ENCODE measurements at places on chromosomes 16 and 17.

- no peak for DNase-seq
Observed at GRCh38 chr16:85783441-85783840, 15.9 kb downstream of the EMC8 start.

DNA sequence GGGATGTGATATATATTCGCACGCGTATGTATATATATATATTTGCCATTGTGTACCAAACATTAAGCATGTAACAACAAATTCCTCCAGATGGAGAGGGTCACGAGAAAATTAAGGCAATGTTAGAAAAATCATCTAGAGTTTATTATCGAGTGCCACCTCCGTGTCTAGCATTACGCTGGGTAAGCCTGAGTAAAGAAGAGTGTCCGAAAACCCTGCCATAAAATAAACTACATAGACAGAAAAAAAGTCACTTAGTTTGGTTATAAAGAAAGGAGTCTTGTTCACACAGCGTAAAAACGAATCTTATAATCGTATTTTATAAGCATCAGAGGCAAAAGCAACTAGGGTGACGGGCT lies 644 bp upstream of the RHOT1 start:
- no peak for DNase-seq

GRCh38 chr17:48543854-48544348 lies 1.0 kb downstream of the HOXB2 start:
- DNase-seq = no peak

- no peak for DNase-seq
Observed at GRCh38 chr16:5502467-5502869, 404.9 kb upstream of the EEF2KMT start.

DNA sequence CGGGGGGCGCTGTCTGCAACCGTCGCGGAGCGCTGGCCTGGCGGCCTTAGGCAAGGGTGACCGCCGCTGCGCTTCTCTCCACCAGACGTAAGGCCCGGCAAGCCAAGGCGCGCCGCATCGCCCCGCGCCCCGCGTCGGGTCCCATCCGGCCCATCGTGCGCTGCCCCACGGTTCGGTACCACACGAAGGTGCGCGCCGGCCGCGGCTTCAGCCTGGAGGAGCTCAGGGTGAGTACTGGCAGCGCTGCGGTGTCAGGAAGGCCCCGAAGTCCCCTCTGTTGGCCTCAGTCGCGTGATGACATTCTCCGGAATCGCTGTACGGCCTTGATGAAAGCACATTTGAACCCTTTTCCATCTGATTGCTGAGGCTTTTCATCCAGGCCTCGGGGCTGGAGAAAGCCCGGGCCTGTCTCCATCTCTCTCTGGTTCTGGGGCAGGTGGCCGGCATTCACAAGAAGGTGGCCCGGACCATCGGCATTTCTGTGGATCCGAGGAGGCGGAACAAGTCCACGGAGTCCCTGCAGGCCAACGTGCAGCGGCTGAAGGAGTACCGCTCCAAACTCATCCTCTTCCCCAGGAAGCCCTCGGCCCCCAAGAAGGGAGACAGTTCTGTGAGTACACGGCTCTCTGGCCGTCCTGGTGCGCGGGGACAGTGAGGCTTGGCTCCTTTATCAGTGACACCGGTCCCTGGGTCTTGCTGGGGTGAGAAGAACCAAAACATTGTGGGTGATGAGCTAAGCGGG lies 831 bp downstream of the RPL13 start:
- no peak for DNase-seq

DNA sequence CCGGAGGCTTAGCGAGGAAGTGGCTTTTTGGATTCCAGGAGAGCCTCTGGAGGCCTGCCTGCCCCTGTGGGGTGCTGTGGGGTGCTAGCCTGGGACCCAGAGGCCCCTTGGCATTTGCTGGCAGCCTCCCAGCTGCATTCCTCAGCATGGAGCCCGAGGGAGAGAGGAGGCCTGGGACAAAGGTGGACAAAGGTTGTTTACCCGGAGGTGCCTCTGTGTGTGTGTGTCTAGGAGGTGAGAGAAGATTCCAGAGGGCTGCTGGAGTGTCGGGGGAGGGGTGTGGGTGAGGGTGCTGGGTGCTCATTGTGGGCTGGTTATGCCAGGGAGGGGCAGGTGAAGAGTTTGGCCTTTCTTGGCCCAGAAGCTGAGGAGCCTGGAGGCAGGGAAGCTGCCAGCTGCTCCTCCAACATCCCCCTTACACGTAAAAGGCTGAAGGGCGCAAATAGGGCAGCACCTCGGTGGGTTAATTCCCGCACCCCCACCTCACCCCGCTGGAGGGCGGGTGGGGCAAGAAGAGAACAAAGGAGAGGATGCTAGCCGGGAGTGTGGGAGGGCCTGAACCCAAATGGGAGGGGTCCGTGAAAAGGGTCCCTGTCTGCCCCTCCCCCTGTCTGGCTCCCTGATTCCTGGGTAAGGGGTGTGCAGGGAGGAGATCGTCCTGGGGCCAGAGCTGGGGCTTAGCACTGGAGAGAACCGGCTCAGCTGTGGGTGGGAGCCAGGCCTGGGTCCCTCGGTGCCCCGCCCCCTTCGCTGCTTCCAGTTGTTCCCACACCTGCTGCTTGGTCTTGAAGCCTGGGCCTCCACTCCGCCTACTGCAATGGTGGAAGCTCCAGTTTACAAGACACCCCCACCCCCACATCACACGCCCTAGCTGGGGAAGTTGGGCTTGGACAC lies 9.9 kb downstream of the HEXIM2 start:
- no peak for DNase-seq

- DNase-seq = no peak
Observed at GRCh38 chr17:41594363-41594915, 7.7 kb upstream of the KRT14 start.

DNA sequence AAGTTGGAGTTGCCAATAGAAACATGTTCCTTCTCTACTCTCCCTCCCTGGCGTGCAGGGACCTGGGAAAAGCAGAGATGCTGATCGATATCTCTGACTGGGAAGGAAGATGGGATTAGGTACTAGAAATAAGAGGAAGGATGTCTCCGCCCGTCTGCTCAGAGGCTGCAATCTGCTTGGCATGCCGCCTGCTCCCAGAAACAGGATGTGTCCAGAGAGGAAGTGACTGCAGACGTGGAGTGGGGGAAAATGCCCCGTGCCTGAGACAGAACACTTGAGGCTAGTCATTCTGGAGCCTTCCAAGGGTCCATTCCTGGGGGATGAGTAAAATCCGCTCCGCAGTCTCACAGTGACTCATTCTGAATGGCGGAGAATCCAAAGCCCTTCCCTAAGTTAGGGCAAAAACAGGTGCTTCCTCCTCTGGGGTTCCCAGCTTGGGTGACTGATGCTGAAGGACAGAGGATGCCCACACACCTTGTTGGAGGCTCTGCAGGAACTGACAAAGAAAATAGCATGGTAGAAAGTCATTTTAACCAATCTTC lies 45.0 kb upstream of the SMURF2 start:
- peak; percentile 93 for DNase-seq

GRCh38 chr17:74937064-74938051 lies 1.7 kb downstream of the OTOP3 start:
- DNase-seq = no peak

DNA sequence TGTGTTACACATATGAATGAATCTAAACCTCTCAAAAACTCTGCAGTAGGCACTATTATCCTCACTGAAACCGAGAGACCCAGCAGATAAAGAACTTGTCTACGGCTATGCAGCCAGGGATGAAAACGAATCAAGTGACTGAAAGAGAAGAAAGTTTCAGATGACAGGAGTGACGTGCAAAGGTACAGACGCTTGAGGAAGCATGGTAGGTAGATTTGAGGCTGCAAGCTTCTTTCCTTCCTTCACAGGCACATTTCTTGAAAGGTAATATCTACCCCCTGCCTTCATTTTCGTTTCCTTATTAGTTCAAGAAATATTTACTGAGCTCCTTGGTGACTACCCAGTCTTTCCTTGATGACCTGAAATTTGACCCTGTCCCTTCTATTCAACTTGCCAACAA lies 211.5 kb upstream of the AXIN2 start:
- no peak for DNase-seq

GRCh38 chr16:30947859-30948666 lies 805 bp upstream of the ORAI3 start:
- DNase-seq = peak; percentile 94

DNA sequence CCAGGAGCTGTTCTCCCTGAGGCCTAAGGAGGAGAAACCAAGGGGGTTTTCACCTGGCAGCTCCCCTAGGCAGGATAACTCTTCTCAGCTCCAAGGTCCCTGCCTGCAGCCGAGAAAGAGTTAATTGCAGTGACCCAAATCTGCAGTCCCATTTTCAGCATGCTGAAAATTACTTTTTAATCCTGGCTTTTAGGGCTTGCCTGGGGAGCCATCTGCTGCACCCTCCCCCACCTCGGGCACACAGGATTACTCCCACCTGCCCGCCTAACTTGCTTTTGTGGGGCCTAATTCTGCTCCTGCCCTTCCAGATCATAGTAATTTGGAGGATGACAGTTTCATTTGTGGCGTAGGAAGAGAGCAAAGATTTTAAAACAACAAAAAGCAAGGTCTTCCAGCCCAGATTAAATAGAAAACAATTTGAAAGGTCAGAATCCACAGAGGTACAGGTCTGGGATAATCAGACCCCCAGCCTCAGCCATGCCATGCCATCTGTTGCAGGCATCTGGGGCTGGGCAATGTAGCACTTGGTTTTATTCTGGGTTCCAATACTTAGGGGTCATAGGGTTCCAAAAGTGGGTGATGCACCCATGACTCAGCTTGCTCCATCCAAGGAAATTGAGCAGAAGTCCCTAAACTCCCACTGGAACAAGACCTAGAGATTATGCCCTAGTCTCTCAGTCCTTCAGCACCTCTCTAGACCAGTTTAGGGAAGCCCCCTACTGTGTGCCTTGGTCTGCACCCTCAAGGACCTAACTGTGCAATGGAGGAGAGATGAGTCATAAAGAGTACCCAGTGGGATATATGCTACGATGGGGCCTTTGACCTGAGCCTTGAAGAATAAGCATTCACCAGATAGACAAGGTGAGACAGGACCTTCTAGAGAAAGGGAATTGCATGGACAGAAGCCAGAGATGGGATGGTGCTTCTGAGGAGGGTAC lies 64.5 kb upstream of the NLK start:
- DNase-seq = no peak

- DNase-seq = no peak
Observed at GRCh38 chr17:6476076-6476809, 32.0 kb downstream of the PIMREG start.

DNA sequence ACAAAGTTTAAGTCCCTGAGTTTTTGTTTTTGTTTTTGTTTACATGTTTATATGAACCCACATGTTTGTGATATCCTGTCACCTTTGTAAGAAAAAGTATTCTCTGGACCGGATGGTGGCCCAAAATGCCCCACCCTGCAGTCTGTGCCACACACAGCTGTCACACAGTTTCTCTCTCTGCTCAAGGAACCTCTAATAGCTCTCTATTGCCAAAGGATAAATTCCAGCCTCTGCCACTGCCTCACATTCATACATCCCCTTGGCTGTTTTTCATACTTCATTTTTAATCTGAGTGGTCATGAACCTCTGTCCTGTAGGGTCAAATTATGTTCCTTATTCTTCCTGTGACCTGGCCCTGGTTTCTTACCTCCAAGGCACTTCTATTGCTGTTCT lies 520.3 kb upstream of the CDH5 start:
- no peak for DNase-seq

GRCh38 chr17:81040791-81041337 lies 5.9 kb downstream of the BAIAP2 start:
- DNase-seq = no peak

DNA sequence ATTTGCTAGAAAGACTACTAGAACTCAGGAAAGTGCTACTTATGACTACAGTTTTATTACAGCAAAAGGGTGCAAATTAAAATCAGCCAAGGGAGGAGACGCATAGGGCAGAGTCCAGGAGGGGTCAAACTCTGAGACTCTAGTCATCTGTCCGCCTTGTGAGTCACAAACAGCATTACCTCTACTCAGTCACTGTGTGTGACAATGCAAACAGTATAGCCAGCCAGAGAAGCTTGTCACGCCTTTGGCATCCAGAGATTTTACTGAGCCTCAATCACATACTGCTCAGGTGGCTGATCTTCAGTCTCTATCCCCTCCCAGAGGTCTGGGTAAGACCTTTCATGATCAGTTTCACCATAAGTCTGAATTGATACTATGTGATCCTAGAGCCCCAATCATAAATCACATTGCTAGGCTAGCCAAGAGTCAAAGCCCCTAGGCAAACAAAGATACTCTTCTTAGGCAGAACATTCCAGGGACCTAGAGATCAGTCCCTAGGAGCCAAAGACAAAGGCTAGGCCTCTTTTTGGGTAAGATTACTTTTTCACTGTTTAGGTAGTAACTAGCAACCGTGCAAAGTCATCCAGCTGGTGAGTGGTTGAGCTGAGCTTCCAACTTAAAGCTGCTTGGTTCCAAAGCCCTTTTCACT lies 48.8 kb upstream of the CLEC19A start:
- DNase-seq = no peak

GRCh38 chr16:86296256-86296655 lies 214.1 kb upstream of the FOXF1 start:
- peak; percentile 32 for DNase-seq

DNA sequence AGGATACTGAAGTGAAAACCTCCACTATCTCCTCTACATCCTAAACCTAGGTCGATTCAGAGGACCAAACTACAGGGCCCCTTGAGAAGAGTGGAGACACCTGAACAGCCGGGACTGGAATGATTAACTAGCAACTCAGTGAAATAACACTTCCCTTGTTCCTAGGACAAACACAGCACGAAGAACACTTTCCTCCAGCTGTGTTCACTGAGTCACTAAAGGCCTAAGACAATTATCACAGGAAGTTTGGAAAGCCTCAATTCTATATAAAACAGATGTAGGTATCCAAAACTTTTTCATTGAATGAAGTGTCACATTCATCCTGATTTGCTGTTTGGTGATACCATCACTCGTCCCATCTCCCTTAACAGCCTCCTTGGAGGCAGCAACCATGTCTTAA lies 15.5 kb upstream of the CUEDC1 start:
- no peak for DNase-seq

- no peak for DNase-seq
Observed at GRCh38 chr16:2856061-2856670, 1.8 kb downstream of the PRSS22 start.

- no peak for DNase-seq
Observed at GRCh38 chr17:15507896-15508295, 40.5 kb upstream of the CDRT4 start.

DNA sequence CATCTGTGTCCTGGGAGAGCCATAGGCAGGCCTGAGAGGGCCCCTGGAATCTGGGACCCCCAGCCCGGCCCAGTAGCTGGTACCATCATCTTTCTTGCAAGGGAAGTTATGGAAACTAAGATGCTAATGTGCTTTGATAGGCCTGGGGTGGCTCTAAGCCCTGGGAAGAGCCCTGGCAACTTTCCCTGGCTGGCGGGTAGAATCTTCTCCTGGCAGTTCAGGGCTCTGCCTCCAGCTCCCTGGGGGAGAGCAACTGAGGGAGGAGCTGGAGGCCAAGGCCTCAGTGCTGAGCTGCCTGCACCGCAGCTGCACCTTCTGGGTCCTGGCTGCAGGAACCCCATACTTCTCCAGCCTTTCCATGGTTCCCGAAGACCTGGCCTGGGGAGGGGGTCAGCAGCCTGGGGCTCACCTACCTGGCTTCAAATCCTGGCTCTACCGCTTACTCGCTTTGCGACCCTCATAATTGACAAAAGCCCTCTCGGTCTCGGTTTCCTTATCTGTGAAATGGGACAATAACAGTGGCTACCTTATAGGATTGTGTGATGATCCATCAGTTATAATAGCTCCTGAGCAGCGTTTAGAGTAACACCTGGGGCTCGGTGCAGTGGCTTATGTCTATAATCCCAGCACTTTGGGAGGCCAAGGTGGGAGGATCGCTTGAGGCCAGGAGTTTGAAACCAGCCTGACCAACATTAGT lies 333.7 kb downstream of the SEC14L1 start:
- no peak for DNase-seq

Data from suprapubic skin (tissue), 4 donors.